Kidney (tissue), 22 donors: ENCODE measurements at places on chromosomes 4 and X. TPM values are rescaled to one million over a fixed set of nuclear protein-coding genes. Genes with fewer than 3 reads are reported as not detected.
A peak's percentile ranks its signal among the peaks of the same experiment; 100 is the strongest.

Gene HTRA3
- polyA plus RNA-seq = 6.5 TPM

GRCh38 chr4:6272863-6273660 is 3.4 kb downstream of the WFS1 start:
- peak; percentile 63 for DNase-seq

GRCh38 chrX:35380808-35381700 is 417.1 kb upstream of the MAGEB16 start:
- DNase-seq = peak; percentile 4

DNA sequence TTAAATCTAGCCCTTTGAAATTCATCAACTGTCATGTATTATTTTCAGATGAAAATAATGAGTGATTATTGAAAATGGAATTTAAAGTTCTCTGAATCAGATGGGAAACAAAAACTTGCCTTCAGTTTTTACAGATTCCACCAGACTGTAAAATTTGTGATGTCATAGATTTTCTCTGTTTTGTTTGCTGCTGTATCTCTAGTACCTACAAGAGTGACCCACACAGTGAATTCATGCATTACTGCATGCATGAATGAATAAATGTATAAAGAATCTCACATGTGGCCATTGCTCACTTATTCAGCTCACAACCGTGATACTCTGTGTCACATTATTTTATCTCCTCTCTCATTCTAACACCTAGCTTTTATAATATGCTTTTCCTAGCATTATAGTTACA is 532.2 kb upstream of the AGA start:
- DNase-seq = no peak

- no peak for DNase-seq
Observed at GRCh38 chr4:94673961-94674360, 83.8 kb upstream of the BMPR1B start.

GRCh38 chr4:103098341-103098740 is 1.3 kb downstream of the BDH2 start:
- peak; percentile 41 for DNase-seq

GRCh38 chr4:153962311-153963039 is 173.6 kb upstream of the SFRP2 start:
- DNase-seq = no peak

DNA sequence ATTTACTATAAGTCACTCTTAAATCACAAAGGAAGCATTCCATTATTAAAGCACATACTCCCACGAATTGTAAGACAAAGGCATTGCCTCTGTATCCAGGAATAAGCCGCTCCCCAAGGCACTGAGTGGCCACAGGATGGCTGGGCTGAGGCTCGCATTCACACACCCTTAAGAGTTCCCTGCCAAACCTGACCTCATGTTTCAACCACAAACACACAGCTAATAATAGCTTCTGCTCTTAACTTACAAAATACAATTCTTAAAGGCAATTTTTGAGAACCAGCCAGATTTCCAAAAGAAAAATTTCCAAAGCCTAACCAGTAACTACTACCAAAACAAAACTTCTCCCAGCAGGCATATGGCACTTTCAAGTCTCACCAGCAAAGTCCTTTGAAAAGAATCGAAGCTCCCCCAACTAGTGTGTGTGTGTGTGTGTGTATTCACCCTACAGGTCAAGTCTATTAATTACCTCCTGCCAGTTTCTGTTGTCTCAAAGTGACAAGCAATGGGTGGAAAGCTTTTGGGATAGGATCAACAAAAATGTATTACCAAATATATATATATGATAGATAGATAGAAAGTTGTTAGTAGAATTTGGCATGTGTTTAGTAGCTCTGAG is 36.0 kb downstream of the ARHGAP6 start:
- no peak for DNase-seq

Gene SSX1
- polyA plus RNA-seq = not detected

Gene FAM193A
- 6.3 TPM for polyA plus RNA-seq

- no peak for DNase-seq
Observed at GRCh38 chr4:181960384-181960783, 282.8 kb upstream of the TENM3 start.

Gene TMEM35A
- polyA plus RNA-seq = 0.75 TPM

GRCh38 chr4:111722213-111722720 is 423.0 kb upstream of the FAM241A start:
- DNase-seq = no peak

DNA sequence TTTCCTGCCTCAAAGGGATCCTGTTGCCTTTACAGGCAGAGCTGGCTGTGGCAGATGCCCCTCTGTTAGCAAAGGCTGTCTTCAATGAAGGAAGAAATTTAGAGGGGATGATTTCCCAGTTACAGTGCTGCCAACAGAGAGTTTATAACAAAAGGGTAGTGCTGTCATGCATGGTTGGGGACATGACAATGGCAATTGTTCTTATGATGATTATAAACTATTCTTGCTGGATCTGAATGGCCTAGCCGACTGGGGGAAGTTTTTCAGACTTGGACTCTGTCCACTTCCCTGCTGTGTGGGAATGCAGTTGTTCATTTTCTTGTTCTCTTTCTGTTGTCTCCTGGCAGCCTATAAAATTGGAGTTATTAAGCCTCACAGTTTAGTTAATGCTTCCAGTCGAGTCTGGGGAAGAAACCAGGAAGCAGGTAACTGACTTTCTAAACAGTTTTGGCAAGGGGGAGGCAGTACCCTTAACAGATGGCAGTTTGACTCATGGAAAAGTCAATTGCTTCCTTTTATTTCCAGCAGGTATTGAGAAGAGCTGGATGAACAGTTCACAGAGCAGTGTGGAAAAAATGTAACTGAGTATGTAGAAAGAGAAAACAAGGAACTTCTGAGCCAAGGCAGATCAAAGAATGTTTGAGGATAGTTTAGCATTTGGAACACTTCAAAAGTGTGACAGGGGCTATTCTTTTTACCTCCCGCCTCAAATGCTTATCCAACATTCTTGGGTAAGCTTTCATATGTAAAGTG is 582.6 kb downstream of the RAPGEF2 start:
- DNase-seq = no peak

GRCh38 chr4:159104694-159105414 is 2.0 kb downstream of the RAPGEF2 start:
- DNase-seq = no peak

GRCh38 chr4:124708517-124709300 is 3.8 kb downstream of the ANKRD50 start:
- DNase-seq = no peak

Gene FGFBP1
- polyA plus RNA-seq = 1.2 TPM

DNA sequence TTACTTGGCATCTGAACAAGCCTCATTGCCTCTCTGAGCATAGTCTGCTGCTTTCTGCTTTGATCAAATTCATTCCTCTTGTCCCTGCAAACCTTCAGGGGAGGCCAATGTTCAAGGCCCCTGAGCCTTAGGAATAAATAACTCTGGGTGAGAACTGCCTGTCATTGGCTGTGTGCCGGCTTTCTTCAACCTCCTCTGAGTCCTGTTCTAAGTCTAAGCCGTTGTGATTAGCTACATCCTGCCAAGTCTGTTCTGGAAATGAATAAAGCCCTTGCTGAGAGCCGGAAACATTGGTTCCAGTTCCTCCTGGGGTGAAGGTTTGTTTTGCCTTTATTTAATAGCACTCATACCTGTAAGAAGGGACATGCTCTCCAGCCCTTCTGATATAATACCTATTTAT is 13.8 kb downstream of the RNF4 start:
- DNase-seq = peak; percentile 59

DNA sequence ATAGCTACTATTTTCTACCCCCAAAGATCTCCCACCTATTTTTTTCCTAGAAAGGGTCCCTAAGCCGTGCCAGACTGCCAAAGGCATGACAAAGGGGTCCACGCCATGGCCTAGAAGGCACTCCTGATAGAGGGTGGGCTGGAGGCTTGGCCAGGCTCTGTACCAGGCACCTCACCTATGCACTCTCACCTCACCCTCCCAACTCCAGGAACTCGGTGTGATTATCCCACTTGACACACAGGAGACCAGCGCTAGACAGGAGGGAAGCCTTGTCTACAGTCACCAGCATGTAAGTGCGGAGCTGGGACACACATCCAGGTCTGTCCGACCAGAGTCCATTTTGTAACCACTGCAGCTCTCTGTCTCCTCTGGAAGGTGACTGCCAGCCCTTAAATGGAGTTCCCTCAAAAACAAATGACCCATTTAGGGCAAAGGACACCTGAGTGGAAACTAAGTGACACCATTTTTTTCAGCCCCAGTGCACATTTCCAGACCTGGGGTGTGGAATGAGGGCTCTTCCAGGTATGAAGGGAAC is 106.4 kb downstream of the RTL5 start:
- DNase-seq = no peak

Gene SEPSECS
- 7.3 TPM for polyA plus RNA-seq

Gene C1GALT1C1
- polyA plus RNA-seq = 35.1 TPM

- no peak for DNase-seq
Observed at GRCh38 chrX:42944381-42944998, 166.5 kb upstream of the PPP1R2C start.

Gene MAGEE2
- 0.34 TPM for polyA plus RNA-seq

- DNase-seq = peak; percentile 43
Observed at GRCh38 chrX:39752815-39753214, 344.9 kb downstream of the BCOR start.

DNA sequence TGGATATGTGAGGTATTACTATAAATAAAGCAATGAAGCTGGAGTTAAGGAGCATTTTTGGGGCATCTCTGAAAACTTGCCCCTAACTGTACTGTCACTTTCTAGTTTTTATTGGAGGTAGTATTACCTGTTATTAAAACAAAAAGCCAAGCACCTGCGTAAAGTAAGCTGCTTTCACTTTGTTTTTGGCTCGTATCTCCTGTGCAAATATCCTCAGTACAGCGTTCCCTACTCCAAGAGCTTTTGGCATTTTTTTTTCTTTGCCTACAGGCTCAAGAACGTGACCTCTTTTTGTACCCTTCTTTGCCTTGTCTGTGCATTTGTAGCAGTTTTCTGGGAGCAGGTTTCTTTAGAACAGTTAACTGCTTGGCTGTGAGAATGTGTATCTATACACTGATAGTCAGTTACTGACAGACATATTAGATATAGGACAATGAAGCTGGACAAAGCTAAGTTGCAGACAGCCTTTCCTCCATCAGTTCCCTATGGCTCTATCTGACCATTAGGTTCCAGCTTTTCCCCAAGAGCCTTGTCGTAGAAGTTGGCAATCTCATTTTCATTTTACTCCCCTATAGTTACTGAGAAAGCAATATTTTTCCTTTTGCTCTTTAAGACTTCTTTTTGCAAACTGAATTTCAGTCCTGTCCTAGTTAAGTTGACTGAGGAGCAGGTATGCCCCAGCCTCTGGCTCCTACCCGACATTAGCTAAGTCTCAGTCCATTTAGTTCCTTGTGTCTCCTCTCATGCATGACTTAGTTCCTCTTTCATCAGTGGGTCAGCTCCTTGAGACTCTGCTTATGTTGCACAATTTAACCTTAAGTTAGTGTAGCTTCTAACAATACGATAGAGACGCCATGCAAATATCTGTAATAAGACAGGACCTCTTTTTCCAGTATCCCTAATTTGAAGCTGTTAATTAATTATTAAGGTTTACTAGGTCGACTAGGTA is 71.5 kb upstream of the HPRT1 start:
- no peak for DNase-seq

GRCh38 chr4:157363360-157363759 is 142.8 kb downstream of the GRIA2 start:
- no peak for DNase-seq

GRCh38 chrX:139759637-139760036 is 51.7 kb upstream of the MCF2 start:
- DNase-seq = no peak

DNA sequence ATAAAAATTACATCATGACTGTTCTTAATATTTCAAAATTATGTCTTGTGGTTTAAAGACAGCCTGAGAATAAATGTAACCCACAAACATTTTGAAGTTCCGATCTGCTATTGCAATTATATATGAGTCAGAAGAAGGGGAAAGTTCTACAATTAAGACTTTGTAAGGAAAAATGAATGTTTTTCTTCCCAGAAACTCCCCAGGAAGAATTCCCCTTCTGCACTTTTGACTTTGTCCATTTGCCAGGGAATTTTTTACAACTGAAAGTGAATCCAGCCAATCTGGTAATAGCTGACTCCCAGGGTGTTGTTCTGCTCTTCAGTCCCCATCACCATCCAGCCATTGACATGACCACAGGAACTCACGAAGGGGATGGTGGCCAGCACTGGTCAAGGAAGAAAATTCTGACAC is 61.6 kb upstream of the NOCT start:
- peak; percentile 26 for DNase-seq

GRCh38 chr4:145804116-145804515 is 124.2 kb downstream of the C4orf51 start:
- no peak for DNase-seq

GRCh38 chr4:121326597-121326996 is 54.2 kb downstream of the QRFPR start:
- DNase-seq = peak; percentile 7

Gene EFNB1
- polyA plus RNA-seq = 50.6 TPM

DNA sequence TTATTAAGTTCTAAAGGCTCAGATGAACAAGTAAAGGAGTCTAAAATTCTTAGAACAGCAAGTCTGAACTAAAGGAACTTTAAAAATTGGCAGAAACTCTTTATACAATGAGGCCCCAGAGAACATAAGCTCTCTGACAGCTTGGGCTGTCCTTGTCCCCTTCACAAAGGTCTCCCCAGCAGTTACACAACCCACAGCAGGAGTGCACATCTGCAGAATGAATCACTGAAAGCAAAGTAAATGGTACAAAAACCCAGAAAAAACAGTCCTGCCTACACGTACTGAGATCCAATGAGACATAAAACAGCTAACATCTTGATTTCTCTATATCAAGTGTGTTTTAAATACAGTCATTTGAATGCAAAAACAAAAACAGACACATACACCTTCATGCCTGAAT is 18.7 kb downstream of the RBBP7 start:
- no peak for DNase-seq

Gene CTAG1A
- not detected for polyA plus RNA-seq

- no peak for DNase-seq
Observed at GRCh38 chr4:6991771-6992557, 51.2 kb upstream of the TADA2B start.

Gene HSFX4
- not detected for polyA plus RNA-seq

DNA sequence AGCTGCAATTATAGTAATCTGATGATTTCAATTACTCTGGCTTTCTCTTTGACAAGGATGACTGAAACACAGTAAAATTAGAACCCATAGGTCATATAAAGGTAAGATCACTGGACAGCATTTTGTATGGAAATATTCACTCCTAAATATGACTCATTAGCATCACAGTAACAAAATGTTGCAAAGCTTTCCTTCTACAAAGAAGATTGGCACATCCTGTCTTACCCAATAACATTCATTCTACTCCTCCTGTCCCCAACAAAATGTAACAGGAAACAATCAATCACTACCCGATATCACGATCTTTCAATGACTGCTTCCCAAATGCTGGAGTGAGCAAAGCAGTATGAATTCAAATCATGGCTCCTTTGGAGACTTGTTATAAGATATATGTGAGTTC is 95.3 kb downstream of the FANCB start:
- no peak for DNase-seq

DNA sequence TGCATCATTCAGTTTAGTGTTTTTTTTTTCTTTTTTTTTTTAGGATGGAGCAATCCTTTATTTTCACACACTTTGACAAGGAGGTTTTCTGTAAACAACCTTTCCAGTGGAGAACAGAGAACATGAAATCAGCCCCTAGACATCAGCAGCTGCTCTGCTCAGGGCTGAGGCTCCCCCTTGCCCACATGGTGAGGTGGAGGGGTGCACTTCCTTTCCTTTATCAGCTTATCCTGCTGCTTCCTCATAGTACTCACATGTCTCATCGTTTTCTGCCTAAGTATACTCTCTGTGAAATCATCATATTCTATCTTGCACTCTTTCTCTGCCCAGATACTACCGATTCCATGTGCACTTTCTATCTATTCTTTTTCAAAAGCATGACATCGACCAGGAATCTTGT is 47.6 kb upstream of the PRSS12 start:
- DNase-seq = no peak

Gene CC2D2A
- 51.2 TPM for polyA plus RNA-seq
